ENCODE measurements at places on chromosomes 4 and X.

- DNase-seq: no peak
These were observed 50.3 kb downstream of the USP26 start for GRCh38 chrX:133046601-133047000.

DNA sequence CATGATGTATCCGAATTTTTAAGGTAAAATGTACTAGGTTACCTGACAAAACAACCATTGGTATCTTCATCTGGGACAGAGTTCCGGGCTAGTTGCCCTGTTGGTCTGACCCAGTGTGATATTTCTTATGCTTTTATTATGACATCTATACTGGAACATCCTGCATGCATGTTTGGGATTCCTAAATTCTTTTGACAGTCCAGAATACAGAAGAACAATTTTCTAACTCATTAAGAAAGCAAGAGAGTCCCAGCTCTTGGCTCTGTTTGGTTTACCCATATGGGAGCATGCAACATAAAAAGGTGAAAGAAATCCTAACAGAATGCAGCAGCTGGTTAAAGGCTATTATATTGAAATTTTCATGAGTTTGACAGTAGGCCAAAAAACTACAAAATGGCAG lies 247.7 kb upstream of the FTHL17 start:
- no peak for DNase-seq

DNA sequence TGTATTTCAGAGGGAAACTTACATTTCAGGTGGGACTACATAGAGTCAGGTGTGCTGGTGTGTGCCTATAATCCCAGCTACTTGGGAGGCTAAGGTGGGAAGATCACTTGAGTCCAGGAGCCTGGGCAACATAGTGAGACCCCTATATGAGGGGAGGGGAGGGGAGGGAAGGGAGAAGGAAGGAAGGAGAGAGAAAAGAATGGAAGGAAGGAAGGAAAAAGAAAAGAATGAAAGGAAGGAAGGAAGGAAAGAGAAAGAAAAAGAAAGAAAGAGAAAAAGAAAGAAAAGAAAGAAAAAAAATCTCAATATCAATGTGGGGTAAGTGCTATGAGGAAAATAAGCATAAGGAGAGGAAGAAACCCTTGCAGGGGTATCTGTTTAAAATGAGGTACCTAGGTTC lies 43.6 kb upstream of the RAB33B start:
- no peak for DNase-seq

GRCh38 chrX:14616301-14616700 lies 87.0 kb downstream of the GLRA2 start:
- no peak for DNase-seq

- no peak for DNase-seq
These were observed 361.4 kb downstream of the TEX13C start for GRCh38 chrX:125681058-125681457.

- DNase-seq: no peak
These were observed 47.4 kb downstream of the SMIM14 start for GRCh38 chr4:39591290-39591689.

DNA sequence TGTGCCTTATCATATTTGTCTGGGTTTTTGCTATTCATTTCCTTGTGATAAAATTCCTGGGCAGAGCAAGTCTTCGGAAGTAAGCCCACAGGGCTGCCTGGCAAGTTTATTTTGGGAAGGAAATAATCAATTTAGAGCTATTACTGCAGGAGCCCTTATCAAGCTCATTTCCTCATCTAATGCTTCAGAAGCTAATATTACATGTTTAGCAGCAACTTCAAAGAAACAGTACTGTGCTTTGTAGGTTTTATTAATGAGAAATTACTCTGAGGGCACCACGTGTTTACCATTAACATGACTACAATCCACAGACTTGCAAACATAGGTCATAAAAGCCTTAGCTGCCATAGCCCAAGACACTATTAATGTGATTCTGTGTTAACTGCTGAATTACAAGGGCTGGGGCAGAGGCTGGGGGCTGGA lies 540.0 kb downstream of the SPRY1 start:
- no peak for DNase-seq

DNA sequence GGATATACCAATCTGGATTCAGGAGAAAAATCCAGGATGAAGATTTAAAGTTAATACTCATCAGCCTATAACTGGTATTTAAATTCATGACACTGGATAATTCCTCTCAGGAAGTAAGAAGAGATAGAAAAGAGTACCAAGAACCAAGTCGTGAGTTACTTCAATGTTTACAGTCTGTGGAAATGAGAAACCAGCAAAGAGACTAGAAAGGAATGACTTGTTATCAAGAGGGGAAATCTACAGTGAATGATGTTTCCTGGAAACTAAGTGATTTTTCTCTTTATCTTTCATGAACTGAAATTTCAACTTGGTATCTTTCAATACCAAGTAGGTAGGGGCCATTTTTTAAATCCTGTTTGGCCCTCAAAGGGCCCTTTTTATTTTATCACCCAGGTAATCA lies 217.9 kb upstream of the AFF2 start:
- no peak for DNase-seq
